ENCODE measurements at places on chromosomes 5 and 9. TPM values are rescaled to one million over a fixed set of nuclear protein-coding genes. Genes with fewer than 3 reads are reported as not detected.

- H3K27me3 ChIP-seq = no peaks in the 10 kb centered on the region
- H3K4me1 ChIP-seq = no peaks in the 10 kb centered on the region
- no peak overlapping the region for H3K4me3 ChIP-seq
- no peak for DNase-seq
- H3K27ac ChIP-seq = no peak overlapping the region
Measured at GRCh38 chr5:4651806-4652565, 488.1 kb upstream of the ADAMTS16 start.

DNA sequence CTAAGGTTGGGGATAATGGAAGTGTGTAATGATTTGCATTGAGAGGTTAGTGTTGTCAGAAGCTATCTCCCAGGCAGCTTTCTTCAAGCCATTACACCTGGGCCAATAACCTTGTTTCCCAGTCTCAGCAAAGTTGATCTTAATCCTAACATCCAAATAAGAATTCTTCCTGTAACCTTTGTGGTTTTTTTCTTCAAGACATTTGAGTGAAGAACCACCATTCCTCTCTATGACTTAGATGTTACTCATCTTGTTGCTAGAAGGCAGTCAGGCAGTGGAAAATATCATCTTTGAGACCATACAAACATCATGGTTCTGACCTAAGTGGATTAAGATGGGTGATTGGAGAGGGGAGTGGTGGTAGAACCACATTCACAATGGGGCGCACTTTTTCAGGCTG lies 103.5 kb downstream of the NDUFAF2 start:
- H3K4me3 ChIP-seq = no peak overlapping the region
- H3K4me1 ChIP-seq = 0 out of 2 replicates have a peak, but pooled peaks cover 2% of the 10 kb centered on the region
- H3K27ac ChIP-seq = no peak overlapping the region
- H3K27me3 ChIP-seq = no peaks in the 10 kb centered on the region

Gene SAXO1
- 0.09 TPM for total RNA-seq

Gene OR1Q1
- not detected for total RNA-seq

DNA sequence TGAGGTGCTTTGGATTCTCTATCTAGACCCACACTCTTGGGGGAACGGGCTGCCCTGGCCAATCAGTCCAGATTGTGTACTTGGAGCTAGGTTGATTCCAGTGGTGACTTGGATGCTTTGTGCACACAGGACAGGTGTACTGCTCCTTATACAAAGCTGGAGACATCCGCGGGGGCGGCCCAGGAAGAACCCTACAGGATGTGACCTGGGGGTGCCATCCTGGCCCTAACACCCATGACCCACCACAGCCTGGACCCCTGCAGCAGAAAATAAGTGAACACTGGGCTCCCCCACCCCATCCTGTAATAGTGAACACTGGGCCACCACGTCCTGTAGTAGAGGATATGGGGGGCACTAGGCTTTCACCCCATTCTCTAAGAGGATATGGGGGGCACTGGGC lies 12.1 kb upstream of the PLEKHG4B start:
- no peak overlapping the region for H3K27ac ChIP-seq
- no peaks in the 10 kb centered on the region for H3K27me3 ChIP-seq
- H3K4me1 ChIP-seq = peaks cover 9% of the 10 kb centered on the region
- 0 out of 2 replicates have a peak, but pooled peaks cover 3% of the 10 kb centered on the region for H3K36me3 ChIP-seq
- no peak overlapping the region for H3K4me3 ChIP-seq

- H3K4me3 ChIP-seq = no peak overlapping the region
- no peaks in the 10 kb centered on the region for H3K27me3 ChIP-seq
- H3K27ac ChIP-seq = no peak overlapping the region
- H3K36me3 ChIP-seq = 0 out of 3 replicates have a peak, but pooled peaks cover 1% of the 10 kb centered on the region
Measured at GRCh38 chr5:82749461-82749820, 327.8 kb downstream of the TMEM167A start.

Gene EGFLAM
- total RNA-seq = 0.33 TPM

Gene IL17B
- not detected for total RNA-seq

- H3K27me3 ChIP-seq = no peaks in the 10 kb centered on the region
- H3K27ac ChIP-seq = no peak overlapping the region
- no peaks in the 10 kb centered on the region for H3K36me3 ChIP-seq
- H3K4me1 ChIP-seq = no peaks in the 10 kb centered on the region
- H3K4me3 ChIP-seq = no peak overlapping the region
Measured at GRCh38 chr9:113636693-113637092, 173.2 kb downstream of the RGS3 start.

Gene SCAMP1
- total RNA-seq = 33.2 TPM
